ENCODE measurements at places on chromosomes 3 and 15.

GRCh38 chr15:66472176-66472999 is 25.2 kb downstream of the SNAPC5 start:
- no peak for DNase-seq

DNA sequence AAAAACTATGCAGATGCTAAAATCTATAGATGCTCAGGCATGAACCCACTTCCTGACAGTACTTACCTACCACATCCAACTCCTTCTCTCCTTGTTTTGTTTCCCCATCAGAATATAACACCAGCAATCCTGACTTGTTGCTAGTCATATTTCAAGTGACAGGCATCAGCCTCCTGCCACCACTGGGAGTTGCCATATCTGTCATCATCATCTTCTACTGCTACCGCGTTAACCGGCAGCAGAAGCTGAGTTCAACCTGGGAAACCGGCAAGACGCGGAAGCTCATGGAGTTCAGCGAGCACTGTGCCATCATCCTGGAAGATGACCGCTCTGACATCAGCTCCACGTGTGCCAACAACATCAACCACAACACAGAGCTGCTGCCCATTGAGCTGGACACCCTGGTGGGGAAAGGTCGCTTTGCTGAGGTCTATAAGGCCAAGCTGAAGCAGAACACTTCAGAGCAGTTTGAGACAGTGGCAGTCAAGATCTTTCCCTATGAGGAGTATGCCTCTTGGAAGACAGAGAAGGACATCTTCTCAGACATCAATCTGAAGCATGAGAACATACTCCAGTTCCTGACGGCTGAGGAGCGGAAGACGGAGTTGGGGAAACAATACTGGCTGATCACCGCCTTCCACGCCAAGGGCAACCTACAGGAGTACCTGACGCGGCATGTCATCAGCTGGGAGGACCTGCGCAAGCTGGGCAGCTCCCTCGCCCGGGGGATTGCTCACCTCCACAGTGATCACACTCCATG is 65.3 kb downstream of the TGFBR2 start:
- DNase-seq, result no peak

DNA sequence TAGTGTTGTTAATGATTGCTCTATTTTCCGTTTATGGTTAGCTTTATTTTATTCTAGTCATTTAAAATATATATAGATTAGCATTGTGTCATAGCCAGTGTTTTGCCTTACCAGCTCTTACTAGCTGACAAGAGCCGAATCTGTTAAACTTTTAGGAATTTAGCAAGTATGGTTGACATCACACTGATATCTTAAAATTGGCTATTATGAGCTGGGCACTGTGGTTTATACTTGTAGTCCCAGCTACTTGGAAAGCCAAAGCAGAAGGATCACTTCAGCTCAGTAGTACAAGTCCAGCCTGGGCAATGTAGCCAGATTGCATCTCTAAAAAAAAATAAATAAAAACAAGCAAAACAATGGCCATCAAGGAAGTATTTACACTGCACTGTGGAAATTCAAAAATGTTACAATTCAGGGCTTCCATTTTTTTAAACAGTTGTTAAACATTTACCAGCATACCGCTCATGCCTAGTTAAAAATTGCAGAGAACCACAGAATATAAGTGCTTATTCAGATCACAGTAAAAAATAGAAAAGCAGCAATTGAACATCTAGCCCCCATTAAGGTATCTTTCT is 208.4 kb upstream of the CGNL1 start:
- no peak for DNase-seq

GRCh38 chr3:177711637-177712036 is 514.4 kb upstream of the TBL1XR1 start:
- no peak for DNase-seq
